CD4-positive, alpha-beta T cell treated with Interleukin-15 for 1 hour (primary cell): ENCODE measurements at places on chromosomes 2 and 18.

- no peak for DNase-seq
Measured at GRCh38 chr2:73640511-73640911, 1.7 kb downstream of the NAT8 start.

DNA sequence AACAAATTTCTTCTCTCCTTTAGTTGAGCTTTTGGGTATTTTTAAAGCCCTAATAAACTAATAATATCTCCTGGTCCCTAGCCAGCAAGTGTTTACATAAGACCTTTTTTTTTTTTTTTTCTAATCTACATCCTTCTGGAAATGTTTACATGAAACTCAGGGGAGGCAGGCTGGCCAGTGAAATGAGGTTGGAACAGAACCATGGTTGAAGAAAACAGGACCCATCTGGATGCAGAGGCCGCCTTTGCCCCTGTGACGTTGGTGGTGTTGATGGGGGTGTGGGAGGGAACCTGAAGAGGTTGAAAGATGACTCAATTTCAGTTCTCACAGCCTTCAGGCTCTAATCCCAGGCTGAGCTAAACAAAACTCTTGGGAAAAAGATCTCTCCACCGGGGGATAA, 118.5 kb downstream of the NRP2 start:
- DNase-seq = no peak

DNA sequence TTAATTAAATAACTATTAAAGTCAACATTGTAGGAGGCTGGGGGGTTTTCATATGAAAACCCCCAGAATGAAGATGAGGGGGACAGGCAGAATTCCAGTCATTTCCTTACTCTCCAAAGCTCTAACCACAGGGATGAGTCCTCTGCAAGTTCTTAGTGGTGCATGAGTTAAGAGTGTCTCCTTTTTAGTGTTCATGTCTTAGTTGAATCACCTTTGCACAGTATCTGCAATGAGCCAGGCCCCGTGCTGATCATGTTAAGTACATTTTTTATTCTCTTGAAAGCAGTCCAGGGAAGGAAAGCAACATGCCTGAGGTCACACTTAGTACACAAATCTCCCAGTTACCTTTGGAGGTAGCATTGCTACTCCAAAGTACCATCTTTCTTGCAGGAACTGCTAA, 25.7 kb upstream of the MSGN1 start:
- no peak for DNase-seq

- DNase-seq = no peak
Measured at GRCh38 chr18:69664399-69664798, 263.7 kb downstream of the DOK6 start.

GRCh38 chr2:199851883-199852282, 891 bp upstream of the FTCDNL1 start:
- DNase-seq = no peak

GRCh38 chr2:7891312-7891711, 790.5 kb upstream of the ID2 start:
- DNase-seq = no peak

- DNase-seq = no peak
Measured at GRCh38 chr2:186546846-186547245, 43.0 kb upstream of the ITGAV start.

- no peak for DNase-seq
Measured at GRCh38 chr2:127179766-127180165, 40.3 kb downstream of the CYP27C1 start.

- no peak for DNase-seq
Measured at GRCh38 chr2:133760376-133760775, 192.1 kb upstream of the NCKAP5 start.

- no peak for DNase-seq
Measured at GRCh38 chr18:3450799-3451182, 819 bp downstream of the TGIF1 start.

- no peak for DNase-seq
Measured at GRCh38 chr2:191869781-191870180, 22.9 kb upstream of the CAVIN2 start.

- DNase-seq = no peak
Measured at GRCh38 chr2:1550076-1550475, 136.8 kb downstream of the TPO start.

- DNase-seq = no peak
Measured at GRCh38 chr2:169838743-169839489, 11.7 kb downstream of the UBR3 start.

DNA sequence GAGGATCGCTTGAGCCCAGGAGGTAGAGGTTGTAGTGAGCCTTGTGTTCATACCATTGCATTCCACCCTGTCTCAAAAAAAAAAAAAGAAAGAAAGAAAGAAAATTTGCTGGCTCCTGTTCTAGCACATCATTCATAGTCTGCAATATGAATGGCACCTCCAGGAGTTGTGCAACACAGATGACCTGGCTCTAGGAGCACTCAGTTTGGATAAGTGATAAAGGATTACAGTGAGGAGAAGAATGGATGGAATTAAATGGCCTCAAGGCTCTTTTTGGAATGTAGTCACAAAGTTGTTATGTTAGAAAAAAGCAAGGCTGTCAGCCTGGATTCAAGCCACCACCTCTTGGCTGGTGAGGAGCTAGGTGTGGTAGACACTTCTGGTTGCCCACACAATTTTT, 21.5 kb upstream of the SPRED2 start:
- DNase-seq = no peak

GRCh38 chr18:59579509-59579908, 117.7 kb downstream of the CCBE1 start:
- DNase-seq = no peak

- DNase-seq = no peak
Measured at GRCh38 chr2:13858626-13859025, 773.9 kb upstream of the LRATD1 start.

- DNase-seq = no peak
Measured at GRCh38 chr2:156526950-156527636, 90.9 kb downstream of the GPD2 start.

- no peak for DNase-seq
Measured at GRCh38 chr2:233059547-233059796, 670 bp upstream of the INPP5D start.

GRCh38 chr18:3993941-3994687, 461.0 kb downstream of the DLGAP1 start:
- DNase-seq = no peak

DNA sequence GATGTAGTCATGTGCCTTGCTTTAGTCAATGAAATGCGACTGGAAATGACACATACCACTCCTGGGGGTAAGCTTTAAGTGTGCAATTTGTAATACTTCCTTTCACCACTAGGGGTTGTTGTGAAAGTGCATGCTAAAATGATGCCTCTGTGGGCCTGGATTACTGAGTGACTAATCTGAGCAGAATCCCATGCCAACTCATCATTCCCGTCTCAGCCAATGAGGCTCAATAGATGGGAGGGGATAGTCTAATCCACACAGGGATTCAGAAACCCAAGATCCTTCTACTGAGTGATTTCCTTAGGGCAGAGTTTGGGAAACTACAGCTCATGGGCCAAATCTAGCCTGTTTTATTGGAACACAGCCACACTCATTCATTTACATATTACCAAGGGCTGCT, 54.0 kb downstream of the HRH4 start:
- no peak for DNase-seq

DNA sequence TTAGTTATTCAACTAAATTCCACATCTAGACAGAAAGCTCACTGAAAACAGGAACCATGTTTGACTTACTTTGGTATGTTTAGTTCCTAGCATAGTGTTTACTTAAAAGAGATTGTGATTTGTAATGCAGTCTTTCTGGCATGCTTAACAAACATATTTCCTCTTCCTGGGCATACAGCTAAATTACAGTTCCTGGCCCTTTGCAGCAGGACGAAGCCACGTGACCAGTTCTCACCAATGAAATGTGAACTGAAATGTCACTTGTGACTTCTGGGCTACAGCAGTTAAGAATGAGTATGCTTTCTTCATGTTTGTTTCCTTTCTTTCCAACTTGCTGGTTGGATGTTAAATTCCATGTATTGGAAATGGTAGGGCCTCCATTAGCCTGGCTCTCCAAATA, 330.5 kb downstream of the FIGN start:
- DNase-seq = no peak

DNA sequence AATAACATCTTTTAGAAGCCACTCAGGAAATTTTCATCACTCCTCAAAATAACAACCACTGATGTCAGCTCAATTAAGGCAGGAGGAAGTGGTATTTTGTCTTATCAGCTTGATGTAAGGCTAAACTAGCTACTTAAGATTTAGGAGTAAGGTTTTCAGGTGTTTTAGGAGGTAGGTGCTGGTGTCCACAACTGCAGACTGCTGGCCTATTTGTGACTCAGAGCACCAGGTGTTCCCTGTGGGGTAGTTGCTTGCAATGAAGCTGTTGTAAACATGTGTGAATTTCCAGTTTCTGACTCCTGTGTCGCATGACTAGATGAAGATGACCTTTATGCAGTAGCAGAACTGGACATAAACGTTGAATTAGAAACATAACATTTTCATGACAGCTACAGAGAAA, 164.2 kb downstream of the THSD7B start:
- DNase-seq = no peak

- DNase-seq = no peak
Measured at GRCh38 chr2:236501026-236501425, 68.6 kb upstream of the ACKR3 start.

- DNase-seq = no peak
Measured at GRCh38 chr2:159609811-159610549, 6.4 kb downstream of the BAZ2B start.

GRCh38 chr18:58195278-58195765, 151.3 kb downstream of the NEDD4L start:
- no peak for DNase-seq

DNA sequence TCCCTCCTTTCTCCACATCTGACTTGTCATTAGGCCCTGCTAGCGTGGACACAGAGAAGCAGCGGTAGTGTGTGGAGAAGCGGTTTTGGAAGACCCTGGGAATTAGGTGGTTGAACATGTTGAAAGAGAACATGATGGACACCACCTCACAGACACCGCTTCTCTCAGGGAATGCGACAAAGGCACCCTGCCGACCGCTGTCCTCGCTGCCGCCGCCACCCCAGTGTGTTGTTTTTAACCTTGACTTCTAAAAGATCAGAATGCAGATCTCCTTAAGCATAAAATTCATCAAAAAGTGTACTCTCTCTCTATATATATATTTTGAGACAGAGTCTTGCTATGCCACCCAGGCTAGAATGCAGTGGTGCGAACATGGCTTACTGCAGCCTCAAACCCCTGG, 33.2 kb downstream of the AQP4 start:
- DNase-seq = no peak

- DNase-seq = no peak
Measured at GRCh38 chr2:160868891-160869290, 291.3 kb upstream of the TANK start.

GRCh38 chr18:8780227-8780626, 74.9 kb downstream of the MTCL1 start:
- DNase-seq = no peak

GRCh38 chr2:165163761-165164160, 40.1 kb downstream of the SCN3A start:
- DNase-seq = no peak

GRCh38 chr2:64192664-64193105, 48.5 kb upstream of the PELI1 start:
- no peak for DNase-seq

GRCh38 chr2:196275646-196276352, 104.4 kb upstream of the STK17B start:
- DNase-seq = no peak

DNA sequence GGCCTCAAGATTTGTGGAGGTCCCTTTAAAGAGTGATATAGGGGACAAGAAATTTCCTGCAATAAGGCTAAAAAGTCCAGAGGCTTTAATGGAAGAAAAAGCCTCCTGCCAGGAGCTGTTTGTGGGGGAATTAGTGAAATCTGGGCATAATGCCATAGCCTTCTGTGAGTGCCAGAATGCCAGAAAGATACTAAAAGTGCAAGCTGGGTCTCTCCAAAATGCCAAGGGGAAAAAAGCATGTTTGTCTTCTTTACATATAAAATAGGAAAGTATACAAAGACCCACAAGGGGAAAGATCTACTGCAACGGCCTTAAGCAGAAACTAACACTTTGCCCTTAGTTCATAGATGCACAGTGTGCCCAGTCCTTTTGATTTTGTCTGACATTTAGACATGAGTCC, 647.7 kb upstream of the ZNF804A start:
- DNase-seq = no peak

DNA sequence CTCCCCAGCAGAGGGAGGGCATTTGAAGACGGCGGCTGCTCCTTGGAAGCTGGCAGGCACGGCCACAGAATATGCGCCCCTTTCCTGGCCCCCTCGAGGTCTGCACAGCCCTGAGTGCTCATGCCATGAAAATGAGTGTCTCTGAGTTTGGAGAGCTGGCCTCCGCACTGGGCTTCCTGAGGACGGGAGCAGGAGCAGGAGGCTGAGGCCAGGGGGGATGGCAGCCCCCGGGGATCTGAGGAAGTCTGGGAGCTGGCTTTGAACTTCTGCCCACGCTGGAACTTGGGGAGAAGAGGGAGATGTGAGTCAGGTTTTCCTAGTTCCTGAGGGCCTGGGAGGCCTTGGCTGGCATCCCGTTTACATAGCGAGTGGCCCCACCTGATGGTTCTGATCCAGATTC, 47.0 kb downstream of the RRM2 start:
- DNase-seq = no peak

DNA sequence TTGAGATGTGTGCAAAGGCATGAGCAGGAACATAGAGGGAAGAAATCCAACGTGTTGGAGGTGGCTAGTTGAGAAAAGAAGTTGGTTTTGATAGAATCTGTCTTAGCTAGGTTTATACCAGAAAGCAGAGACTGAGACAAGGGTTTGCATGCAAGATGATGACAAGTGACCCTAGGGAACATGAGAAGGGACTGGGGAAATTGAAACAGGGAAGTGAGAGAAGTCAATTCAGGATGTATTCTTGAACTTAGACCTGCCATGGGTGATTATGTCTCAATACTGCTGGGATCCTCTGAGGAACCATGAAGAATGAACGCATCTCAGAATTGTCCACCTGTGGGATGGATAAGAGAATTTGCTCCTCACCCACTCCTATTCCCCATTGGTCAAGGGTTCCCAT, 20.5 kb downstream of the IL36A start:
- no peak for DNase-seq

GRCh38 chr2:85887566-85888019, 1.2 kb downstream of the ST3GAL5 start:
- peak; percentile 57 for DNase-seq
